ENCODE measurements at places on chromosomes 5 and 9.
A peak's percentile ranks its signal among the peaks of the same experiment; 100 is the strongest.

DNA sequence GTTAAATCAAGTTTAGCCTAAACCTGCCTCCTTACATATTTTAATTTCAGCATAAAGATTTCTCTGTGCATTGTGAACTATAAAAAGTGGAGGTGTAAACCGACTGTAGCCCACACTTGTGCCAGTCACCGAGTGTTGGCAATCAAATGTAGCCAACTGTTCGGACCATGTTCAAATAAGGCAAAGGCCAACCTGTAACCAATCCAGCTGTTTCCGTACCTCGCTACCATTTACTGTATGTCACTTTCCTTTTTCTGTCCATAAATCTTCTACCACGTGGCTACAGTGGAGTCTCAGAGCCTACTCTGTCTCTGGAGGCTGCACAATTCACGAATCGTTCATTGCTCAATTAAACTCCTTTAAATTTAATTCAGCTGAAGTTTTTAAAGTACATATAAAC lies 156.0 kb downstream of the SLC25A46 start:
- DNase-seq = no peak

GRCh38 chr5:39584927-39585326 lies 160.1 kb upstream of the DAB2 start:
- no peak for DNase-seq

- peak; percentile 19 for DNase-seq
These were observed 1.1 kb upstream of the NTRK2 start for GRCh38 chr9:84668196-84669012.

- no peak for DNase-seq
These were observed 11.4 kb downstream of the BASP1 start for GRCh38 chr5:17228821-17229291.

DNA sequence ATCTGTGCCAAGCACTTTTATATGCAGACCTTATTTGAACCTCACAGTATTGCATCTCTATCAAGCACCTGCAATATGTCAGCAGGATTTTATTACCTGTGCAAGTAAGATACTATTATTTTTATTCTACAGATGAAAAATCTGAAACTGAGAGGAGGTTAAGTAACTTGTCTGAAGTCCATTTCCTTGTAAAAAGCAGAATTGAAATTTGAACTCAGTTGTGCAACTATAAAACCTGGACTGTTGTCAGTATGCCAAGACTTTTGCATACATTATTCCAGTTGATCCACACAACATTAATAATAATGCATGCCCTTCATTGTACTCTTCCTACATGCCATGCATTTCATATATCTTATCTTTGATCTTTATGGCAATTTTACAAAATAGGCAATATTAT lies 82.2 kb upstream of the BRINP1 start:
- DNase-seq = no peak

DNA sequence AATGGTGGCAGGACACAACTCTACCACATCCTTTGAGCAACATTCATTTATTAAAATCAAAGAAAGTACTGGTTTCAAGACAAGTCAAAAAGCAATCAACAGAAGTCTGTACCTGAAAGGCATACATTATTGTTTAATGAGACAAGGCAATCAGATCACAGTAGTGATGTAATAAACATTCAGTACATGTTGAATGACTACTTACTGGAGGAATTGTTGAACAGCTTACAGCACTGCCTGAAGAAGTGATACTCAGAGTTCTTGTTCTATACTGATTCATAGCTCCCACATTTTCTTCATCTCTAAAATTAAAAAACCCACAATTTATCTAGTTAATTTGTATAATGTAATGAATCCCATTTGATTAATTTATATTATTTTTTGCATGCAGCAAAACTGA lies 18.2 kb downstream of the RIOK2 start:
- no peak for DNase-seq

DNA sequence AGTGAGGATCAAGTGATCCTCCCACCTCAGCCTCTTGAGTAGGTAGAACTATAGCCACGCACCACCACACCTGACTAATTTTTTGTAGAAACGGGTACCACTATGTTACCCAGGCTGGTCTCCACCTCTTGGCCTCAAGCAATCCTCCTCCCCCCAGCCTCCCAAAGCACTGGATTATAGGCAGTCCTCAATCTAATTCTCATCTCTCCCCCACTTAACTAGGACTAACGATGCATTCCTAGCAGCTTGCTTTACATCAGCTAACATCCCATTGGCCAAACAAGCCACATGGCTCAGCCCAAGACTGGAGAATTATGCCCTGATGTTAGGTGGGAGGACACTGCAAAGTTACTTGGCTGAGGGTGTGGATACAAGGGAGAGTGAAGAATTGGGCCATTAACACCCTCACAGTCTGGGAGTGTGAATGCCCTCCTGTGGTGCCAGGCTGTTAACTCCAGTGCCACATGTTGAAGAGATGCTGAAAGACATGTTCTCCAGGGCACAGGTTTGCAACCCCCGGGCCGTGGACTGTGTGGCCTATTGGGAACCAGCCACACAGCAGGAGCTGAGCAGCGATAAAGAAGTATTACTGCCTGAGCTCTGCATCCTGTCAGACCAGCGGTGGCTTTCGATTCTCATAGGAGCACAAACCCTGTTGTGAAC lies 5.3 kb upstream of the ZNF367 start:
- no peak for DNase-seq

DNA sequence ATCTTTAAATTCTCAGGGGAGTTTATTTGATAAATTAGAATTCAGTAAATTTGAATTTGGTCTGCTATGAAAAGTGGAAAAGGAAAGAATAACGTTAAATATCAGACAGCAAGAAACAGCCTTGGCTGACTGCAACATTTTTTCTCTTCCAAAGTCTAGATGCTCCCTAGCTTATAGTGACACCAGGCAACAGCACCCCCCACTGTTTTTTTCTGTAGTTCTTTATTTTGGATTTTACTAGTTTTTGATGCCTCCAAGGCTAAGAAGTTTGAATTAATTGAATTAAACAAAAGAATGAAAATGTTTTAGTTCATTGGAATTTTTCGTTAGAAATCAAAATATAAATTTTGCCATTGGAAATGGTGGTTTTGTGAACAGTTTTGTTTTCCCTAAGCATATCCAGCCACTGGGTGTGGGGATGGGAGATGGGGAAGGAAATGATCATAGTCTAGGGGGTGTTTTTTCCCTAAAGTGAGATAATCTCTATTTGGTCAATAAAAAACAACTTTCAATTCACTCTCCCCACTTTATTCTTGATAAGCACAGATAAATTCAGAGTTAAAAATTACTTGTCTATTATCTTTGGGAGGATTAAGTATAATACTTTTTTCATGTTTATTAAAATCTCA lies 199.3 kb upstream of the CD180 start:
- no peak for DNase-seq

GRCh38 chr5:113373426-113373825 lies 61.4 kb downstream of the TSSK1B start:
- no peak for DNase-seq

GRCh38 chr5:33195431-33196165 lies 245.2 kb upstream of the TARS1 start:
- DNase-seq = no peak

- DNase-seq = no peak
These were observed 46.2 kb downstream of the ASS1 start for GRCh38 chr9:130490981-130491380.

GRCh38 chr5:178990491-178990890 lies 4.6 kb downstream of the GRM6 start:
- no peak for DNase-seq

DNA sequence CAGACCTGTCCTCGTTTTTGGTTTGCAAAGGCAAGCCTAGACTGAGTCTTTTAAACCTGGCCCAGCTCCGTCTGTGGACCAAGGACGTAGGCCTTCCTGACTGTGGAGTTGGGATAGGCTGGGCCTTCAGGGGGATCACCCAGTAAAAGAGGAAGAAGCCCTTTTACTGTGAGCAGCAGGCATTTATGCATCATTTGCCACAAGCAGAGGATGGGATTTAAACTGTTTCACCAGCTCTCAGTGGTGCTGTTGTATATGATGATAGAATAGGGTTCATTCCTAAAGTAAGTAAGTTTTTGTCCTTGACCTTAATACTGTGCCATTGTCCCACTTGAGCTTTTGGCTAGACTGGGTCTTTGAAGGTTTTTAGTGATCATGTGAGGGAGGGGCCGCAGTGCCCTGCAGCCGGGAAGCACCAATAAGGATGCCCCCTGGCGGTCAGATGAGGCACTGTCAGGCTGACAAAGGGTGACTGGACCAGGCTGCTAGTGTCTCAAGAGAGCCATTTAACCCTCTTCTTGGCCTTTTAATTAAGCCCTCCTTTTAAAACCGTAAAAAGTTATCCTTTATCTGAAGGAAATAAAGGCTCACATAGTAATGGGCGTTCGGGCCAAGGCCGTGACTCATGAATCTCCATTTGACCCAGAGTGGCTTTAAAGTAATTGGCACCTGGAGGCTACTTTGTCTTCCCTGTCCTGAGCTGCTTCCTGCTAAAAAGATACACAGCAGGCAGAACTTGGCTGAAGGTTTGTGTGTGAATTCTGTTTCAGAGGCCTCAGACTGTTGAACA lies 74.0 kb downstream of the UBAP1 start:
- DNase-seq = peak; percentile 71

- DNase-seq = no peak
These were observed 319.2 kb upstream of the PANK3 start for GRCh38 chr5:168898247-168898911.

DNA sequence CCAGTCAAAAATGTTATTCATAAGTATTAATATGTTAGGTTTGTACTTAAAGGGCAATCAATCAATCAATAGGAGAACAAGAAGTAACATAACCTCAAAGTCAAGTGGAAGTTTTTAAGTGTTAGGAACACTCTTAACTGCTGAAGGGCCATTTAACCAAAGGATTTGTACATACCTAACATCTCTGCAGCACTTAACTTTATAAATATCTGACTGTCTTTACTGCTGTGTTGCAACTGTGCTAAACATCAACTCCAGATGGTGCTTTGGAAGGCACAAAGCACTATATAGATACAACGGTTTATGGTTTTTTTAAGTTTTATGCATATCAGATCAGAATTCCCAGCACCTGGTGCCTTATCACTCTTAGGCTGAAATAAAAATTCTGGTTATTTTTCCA lies 604.9 kb upstream of the PTGER4 start:
- no peak for DNase-seq

- no peak for DNase-seq
These were observed 219.0 kb upstream of the IRX4 start for GRCh38 chr5:2101685-2102084.

GRCh38 chr5:177295924-177296323 lies 7.6 kb downstream of the RAB24 start:
- no peak for DNase-seq

DNA sequence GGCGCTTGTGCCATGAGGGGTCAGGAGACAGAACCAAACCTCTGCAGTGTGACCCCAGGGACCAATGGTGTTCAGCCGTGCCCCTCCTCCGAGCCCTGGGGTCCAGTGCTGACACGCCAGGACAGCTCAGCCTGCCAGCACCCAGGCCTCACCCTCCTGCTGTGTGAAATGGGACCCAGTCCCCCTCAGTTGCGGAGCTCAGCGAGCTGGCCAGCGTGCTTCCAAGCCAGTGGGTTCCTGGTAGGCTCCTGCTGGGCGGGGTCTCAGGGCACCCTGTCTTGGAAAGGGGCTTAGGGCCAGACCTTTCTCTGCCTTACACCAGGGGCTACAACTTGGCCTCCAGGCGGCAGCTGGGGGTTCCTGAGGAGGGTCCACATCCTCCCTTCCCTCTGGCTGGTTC lies 4.4 kb downstream of the RNF44 start:
- no peak for DNase-seq

- DNase-seq = no peak
These were observed 21.2 kb downstream of the MAST4 start for GRCh38 chr5:66617226-66617861.

- no peak for DNase-seq
These were observed 17.7 kb downstream of the EFCAB9 start for GRCh38 chr5:172211676-172212075.

GRCh38 chr5:95152535-95152934 lies 132.4 kb downstream of the MCTP1 start:
- no peak for DNase-seq

- DNase-seq = no peak
These were observed 74.1 kb upstream of the CCL21 start for GRCh38 chr9:34783951-34784487.

DNA sequence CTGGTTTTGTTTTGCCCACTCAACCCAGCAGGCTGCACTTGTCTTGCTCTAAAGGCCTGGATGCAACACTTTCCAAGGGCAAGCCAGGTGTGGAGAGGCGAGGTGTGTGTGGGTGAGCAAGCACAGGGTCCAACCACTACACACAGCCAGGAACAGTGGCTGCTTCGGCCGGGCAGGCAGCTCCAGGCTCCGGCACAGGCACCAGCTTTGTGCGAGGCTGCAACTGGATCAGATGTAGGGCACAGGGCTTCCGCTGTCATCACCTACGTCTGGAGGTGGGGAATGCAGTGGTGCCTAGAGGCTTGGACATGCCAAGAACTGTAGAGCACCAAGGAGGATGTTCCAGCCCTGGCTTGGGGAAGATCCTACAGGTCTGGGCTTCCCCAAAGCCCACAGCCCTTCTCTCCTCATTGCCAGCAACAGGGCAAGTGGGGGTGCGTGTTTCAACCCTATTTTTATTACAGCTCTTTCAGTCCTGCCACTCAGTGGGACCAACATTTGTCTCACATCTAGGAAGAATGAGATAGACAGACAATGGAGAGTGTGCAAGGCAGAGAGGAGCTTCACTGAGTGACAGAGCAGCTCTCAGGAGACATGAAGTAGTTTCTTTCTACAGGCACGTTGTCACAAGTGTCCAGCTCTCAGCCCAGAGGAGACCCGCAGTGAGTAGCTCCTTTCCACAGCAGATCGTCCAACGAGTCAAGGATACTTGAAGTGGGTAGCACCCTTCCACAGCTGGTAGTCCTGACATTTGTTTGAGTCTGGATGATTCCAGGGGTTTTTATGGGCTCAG lies 622.2 kb downstream of the CDH9 start:
- no peak for DNase-seq

DNA sequence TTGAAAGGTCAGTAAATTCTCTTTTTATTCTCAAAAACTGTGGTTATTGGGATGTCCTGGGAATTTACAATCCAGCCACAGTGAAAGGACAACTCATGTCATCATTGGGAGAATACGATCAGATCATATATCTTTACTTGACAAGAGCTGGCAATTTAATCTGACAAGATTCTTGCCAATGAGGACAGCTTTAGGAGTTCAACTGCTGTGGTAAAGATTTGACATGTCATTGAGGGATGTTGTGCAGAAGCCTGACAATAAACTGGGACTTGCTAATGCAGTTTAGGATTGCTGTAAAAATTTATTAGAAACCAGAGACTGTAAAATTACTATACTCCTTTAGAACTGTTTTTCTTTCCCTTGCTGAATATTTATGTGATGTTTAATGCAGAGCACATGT lies 1131.0 kb downstream of the MAT2B start:
- DNase-seq = no peak

DNA sequence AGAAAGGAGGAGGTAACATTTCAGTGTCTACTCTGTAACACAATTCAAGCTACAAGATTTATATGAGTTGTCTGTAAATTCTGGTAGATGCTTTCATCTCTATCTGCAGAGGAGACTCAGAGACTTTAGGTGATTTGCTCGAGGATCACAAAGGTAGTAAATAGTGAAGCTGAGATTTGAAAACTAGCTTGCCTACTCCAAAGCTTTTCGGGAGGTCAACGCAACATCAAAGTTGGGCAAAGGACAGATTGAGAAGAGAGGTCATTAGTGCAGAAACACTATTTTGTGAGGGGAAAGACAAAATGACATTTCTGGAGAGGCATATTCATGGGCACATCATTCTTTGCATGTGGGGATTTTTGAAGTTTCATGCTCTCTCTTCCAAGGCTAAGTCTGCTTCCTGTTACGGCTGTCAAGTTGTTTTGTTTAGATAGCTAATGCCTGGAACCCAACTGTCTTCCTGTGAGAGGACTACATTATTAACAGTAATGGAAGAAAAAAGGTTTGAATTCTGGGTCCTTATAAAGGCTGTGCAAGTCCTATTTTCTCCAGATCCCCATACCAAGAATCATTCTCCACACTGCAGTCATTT lies 413.5 kb upstream of the ZNF462 start:
- no peak for DNase-seq
